Breast epithelium (tissue), 4 donors: ENCODE measurements at places on chromosomes 4 and X.

- DNase-seq: no peak
Observed at GRCh38 chr4:61202638-61203435, 2.7 kb downstream of the ADGRL3 start.

- DNase-seq: no peak
Observed at GRCh38 chrX:148504506-148504905, 4.1 kb downstream of the AFF2 start.

GRCh38 chr4:176241703-176242102 lies 27.3 kb downstream of the ASB5 start:
- no peak for DNase-seq

DNA sequence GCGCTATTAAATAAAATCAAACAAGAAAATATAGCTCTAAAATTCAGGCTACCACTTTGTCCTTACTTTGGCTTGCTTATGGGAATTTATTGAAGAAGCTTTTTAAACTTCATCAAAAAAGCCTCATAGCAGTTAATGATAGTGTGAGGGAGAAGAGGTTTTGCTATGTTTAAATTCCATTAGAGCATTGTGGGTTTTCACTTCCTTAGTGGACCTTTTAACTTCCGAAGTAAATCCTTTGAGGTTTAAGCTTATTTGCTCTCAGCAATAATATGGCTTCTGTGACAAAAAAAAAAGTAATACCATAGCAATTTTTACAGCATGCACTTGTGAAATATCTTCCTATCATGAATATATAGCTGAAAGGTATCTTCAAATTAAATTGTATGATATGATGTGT lies 120.2 kb upstream of the NDST4 start:
- no peak for DNase-seq

DNA sequence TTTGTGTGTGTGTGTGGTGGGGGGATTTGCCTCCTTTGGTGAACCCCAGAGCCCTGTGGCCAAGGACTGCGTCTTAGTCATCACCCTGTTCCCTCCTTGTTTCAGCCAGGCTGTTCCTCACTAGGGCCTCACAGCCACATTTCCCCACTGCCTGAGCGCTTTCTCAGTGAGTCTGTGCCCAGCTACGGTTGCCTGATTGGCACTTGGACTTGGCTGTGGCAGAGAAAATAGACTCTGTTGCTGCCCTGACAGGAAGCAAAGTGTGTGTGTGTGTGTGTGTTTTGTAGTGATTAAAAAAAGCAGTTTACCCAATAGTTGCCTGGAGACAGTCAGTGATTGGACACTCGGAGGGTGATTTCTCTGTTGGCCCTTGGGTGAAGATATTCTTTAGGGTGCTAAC lies 113.0 kb downstream of the UCHL1 start:
- DNase-seq: no peak

GRCh38 chr4:622071-622995 lies 3.0 kb upstream of the PDE6B start:
- DNase-seq: peak; percentile 7

DNA sequence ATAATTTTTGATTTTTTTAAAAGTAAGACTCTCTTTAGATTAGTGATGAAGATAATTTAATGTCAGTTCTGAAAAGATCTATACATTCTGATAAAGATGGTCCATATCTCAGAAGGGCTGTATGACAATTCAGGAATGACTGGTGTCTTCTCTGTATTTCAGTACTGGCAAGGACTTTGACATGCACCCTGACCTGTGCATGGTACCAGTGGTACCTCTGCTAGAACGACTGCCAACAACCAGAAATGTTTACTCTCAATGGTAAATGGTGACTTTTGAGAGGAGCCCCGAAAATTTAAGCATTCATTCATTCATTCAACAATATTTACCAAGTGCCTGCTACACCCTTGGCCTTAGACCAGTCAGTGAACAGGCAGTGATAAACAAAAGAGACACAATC lies 4.8 kb downstream of the NR3C2 start:
- DNase-seq: no peak

DNA sequence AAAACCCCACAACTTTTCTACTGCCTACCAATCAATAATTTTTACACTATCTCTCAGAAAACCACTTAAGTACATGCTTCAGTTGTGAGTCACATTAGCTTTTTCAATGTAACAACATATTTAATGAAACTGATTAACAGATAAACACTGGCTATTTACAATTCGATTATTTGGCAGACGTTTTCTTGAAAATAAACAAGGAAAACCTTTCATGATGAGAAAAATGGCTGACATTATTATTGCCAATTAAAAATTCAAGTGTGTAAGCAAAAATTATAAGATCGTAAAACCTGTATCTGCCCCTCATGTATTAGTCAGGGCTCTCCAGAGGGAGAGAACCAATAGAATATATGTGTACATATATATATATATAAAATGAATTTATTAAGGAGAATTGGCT lies 1555.5 kb upstream of the IGFBP7 start:
- DNase-seq: no peak

- no peak for DNase-seq
Observed at GRCh38 chr4:187128976-187129375, 405.3 kb upstream of the FAT1 start.

- no peak for DNase-seq
Observed at GRCh38 chrX:152575331-152575730, 62.4 kb upstream of the GABRQ start.

DNA sequence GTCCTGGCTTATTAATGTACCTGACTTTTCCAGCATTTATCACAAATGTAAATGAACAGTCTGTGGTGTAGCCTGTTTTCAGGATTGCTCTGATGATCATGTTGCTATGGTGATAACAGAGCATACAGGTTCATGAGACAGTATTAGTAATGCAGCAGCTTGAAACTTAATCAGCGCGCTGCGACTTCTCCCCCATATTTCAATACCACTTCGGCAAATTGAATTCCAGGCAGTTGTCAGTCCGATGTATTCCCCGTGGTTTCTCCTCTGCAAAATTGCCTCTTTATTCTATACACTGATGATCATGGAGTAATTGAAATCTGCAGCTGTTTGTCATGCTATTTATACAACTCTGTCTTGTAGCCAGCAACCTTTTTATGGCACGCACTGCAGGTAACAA lies 239.3 kb downstream of the C4orf33 start:
- no peak for DNase-seq

DNA sequence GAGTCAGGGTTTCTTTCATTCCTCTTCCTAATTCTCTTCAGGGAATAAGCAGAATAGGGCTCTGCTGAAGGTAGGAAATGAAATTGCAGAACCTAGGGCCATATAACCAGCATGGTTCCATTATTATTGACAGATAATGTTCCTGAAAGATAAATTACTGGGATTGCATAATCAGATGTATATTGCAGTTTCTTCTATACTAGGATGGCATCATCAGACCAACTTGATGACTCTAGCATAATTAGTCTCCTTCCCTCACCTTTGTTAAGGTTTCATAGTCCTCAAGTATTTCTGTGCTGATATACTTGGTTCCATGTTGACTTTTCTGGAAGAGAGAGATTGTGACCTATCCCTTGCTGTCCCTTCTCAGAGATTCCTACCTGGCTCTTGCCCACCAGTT lies 492.3 kb upstream of the LCORL start:
- DNase-seq: no peak

DNA sequence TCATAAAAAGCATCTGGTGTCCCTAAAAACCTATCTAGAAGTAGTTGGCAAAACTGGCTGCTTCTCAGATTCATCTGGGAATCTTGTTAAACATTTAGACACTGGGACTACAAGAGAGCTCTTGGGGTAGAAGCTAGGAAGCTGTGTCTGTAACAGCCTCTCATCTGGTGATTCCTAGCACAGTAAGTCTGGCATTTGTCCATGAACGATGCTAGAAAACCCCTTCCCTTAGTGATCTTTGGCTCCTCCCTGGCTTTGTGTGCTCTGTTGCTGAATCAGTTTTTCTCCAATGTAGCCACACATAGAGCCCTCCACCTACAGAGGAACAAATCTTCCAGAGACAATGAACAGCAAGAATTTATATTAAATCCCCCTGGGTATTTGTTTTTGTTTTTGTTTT lies 951.7 kb upstream of the LCORL start:
- no peak for DNase-seq

GRCh38 chr4:175351473-175351872 lies 433.3 kb downstream of the ADAM29 start:
- no peak for DNase-seq

DNA sequence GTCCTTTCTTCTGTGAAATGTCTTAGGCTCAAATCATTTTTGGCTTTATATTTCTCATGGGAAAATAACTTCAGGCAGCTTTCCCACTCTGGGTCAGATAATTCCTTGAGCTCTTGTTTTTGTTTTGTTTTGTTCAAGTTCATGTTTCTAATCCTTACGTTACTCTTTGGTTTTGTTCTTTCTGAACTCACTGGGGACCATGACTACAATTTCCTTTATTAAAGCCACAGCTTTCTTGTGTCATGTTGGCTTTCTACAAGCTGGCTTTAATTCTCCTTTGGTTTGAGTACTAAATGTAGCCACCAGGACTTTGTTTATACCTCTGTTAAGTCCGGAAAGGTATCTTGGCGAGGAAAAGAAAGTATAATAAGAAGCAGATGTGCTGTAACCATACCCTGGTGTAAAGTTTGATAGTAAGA lies 30.8 kb upstream of the ANXA3 start:
- no peak for DNase-seq

GRCh38 chr4:107740381-107740780 lies 20.3 kb upstream of the PAPSS1 start:
- no peak for DNase-seq

- no peak for DNase-seq
Observed at GRCh38 chr4:105634402-105635080, 73.9 kb downstream of the INTS12 start.

- DNase-seq: no peak
Observed at GRCh38 chr4:83542225-83542624, 6.3 kb downstream of the GPAT3 start.

DNA sequence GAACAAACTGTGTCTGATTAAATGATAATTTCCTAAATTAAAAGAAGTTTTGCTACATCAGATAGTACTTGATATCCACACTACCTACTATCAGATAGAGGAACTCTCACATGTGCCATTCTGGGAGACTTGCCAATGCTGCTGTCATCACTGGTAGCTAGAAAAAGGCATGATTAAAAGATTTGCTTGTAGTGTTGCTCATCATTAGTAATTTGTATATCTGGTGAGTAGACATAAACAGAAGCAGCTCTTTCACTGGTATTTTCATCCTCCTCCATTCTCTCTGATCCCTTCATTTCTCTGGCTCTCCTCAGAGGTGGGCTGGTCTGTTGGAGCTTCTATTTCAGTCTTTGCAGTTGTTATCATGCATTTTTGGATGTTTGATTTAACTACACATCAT lies 56.0 kb downstream of the SPRY1 start:
- no peak for DNase-seq

GRCh38 chr4:21948347-21949072 lies at the start of gene KCNIP4:
TSS of gene KCNIP4 (minus strand) at chr4:21948772.
- DNase-seq: no peak

DNA sequence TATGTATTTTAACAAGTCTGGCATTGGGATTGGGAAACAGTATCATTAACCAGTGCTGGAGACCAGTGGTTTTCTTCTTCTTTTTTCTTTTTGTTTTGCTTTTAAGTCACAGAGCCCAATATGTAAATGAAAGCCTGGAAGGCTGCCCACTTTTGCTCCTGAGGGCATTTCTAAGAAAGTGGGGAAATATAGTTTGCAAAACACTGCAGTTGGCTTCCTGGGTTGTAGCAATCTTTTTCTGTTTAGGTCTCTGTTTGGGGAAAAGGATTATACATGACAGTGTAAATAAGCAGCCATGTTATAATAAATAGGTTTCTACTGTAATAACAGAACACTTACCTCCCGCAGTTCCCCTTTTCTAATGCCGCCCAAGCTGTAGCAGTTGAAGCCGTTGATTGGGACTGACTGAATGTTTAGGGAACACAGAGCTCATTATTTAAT lies 105.5 kb downstream of the TMEM164 start:
- DNase-seq: no peak

GRCh38 chrX:77788050-77788449 lies 2.0 kb upstream of the ATRX start:
- DNase-seq: no peak

GRCh38 chrX:20461002-20461401 lies 194.3 kb upstream of the RPS6KA3 start:
- DNase-seq: no peak

DNA sequence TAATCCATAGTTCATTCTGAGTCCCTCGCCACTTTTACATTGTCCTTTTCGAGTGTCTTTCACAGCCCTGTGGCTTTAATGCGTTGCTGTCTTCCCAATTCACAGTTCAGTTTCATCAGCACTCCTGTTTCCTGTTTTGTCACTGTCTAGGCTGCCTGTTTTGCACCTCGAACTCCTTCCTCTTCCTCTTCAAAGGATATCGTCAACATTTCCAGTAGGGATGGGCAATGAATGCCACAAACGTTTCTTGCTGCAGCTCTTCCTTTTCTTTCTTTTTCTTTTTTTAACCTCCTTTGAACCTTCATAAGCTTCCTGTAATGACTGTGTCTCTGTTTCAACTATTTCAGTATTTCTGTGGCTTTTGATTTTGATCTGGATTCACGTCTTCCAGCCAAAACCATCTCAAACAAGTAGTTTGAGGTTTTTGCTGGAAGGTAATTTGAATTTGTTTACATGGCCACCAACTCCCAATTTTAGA lies 105.4 kb downstream of the ANXA3 start:
- no peak for DNase-seq

GRCh38 chrX:139851730-139852129 lies 81.1 kb downstream of the ATP11C start:
- no peak for DNase-seq

DNA sequence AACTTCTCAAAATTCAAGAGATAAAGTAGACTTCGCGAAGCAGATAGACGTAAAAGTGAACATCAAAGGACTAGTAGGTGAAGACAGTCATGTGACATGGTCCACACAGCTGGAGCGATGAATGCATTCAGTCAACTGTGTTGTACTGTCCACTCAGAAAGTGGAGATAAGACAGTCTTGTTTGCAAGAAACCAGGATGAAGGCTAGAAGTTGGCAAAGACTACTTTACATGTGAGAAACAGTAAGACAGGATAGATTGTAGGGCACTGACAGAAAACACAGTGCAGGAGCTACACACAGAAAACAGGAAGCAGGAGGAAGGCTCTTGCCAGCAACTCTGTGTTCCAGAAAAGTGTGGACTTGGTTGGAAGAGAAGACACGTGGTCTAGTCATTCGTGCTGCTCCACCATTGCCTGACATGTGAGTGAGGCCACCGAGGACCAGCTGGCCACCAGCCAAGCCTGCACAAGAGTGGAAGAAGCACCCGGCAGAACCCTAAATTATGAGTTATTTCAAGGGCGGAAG lies 78.9 kb downstream of the FAT1 start:
- no peak for DNase-seq
